Umbilical cord (tissue), 2 donors: ENCODE measurements at places on chromosomes 16 and 17.
A peak's percentile ranks its signal among the peaks of the same experiment; 100 is the strongest.

- no peak for DNase-seq
These were observed 12.0 kb downstream of the IL4R start for GRCh38 chr16:27325736-27326135.

- DNase-seq: peak; percentile 64
These were observed 110.5 kb downstream of the SDK2 start for GRCh38 chr17:73533781-73534180.

DNA sequence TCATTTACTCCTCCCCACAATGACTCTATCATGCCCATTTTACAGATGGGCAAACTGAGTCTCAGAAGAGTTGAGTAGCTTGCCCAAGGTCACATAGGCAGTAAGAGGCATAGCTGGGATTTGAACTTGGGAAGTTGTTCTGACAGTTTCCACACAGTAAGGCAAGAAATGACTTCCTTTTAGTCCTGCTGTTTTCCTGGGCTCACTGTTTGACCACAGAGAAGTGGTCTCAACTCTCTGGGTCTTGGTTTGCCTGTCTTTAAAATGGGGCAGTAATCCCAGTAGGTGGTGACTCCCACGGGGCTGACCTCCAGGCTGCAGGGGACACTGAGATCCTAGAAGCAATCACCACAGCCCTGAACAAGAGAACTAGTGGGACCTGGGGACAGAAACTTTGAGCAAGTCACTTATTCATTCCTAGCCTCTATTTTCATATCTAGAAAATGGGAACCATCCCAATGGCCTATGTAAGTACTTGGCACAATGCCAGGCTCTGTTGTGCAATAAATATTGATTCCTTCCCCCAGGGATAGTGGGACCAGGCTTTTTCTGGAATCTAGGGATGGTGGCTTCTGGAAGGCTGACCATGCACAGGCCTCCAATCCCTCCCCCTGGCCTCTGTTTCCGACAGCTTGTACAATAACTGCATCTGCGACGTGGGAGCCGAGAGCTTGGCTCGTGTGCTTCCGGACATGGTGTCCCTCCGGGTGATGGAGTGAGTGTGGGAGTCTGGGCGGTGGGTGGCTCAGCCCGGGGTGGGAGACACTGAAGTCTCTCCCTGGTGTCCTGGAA is 20.5 kb downstream of the DEXI start:
- DNase-seq: no peak

DNA sequence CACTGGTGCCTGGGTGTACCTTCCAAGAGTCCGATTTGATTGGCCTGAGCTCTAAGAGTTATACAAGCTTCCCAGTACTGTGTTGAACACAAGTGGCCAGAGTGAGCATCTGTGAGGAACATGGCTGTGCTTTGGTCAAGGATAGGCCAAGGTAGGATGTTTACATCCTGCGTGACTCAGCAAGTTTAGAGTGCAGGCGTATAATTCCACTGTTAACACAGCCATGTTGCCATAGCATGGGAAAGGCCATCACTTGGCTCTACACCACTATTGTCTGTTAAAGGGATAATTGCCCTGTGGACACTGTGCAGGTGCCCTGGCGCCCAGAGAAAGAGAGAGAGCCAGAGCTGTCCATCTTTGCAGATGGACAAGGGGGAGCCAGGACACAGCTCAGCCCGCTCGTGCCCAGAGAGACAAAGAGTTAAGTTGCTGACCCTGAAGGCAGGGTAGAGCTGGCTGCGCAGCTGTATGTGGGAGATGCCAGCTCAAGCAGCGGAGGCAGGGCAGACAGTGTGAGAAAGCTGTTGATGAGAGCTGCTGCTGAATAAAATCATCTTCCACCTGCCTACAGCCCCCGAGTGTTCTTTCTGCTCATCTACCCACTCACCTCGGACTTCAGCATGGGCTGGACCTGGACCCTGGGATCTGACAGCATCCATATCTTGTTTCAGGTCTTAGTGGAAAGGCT is 11.7 kb downstream of the CFAP52 start:
- DNase-seq: no peak

- no peak for DNase-seq
These were observed 123.1 kb downstream of the C16orf78 start for GRCh38 chr16:49496656-49497055.

- DNase-seq: no peak
These were observed 11.9 kb downstream of the FSCN2 start for GRCh38 chr17:81539961-81540675.

DNA sequence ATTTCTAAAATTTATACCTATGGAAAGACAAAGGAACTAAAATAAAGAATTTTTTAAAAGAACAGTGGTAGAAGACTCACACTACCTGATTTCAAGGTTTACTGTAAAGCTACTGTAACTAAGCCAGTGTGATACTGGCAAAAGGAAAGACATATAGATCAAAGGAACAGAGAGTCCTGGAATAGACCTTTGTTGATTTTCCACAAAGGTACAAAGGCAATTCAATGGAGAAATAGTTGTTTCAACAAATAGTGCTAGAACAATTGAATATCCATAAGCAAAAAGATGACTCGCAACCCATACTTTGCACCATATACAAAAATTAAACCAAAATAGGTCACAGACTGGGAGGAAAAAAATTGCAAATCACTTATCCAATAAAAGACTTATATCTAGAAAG is 36.7 kb downstream of the MYH10 start:
- no peak for DNase-seq

DNA sequence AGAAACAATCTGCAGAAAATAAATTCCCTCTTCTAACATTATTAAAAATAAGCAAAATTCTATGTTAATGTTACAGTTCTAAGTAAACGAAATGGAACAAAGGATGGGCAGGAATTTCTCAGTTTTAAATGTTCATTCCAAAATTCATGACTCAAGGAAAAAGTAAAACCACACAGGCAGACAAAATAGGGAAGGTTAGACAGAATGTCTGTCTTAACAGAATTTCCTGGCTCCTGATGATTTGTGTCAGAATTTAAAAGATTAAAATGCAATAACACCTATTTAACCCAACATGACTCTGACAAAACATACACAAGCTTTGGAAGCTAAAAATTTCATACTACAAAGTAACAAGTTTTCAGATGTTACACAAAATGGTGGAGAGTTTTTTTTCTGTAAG is 42.8 kb downstream of the SPOP start:
- no peak for DNase-seq

- DNase-seq: no peak
These were observed 22.9 kb downstream of the PIK3R6 start for GRCh38 chr17:8844229-8845218.

- DNase-seq: no peak
These were observed 255.0 kb upstream of the RBFOX1 start for GRCh38 chr16:7077636-7078035.

DNA sequence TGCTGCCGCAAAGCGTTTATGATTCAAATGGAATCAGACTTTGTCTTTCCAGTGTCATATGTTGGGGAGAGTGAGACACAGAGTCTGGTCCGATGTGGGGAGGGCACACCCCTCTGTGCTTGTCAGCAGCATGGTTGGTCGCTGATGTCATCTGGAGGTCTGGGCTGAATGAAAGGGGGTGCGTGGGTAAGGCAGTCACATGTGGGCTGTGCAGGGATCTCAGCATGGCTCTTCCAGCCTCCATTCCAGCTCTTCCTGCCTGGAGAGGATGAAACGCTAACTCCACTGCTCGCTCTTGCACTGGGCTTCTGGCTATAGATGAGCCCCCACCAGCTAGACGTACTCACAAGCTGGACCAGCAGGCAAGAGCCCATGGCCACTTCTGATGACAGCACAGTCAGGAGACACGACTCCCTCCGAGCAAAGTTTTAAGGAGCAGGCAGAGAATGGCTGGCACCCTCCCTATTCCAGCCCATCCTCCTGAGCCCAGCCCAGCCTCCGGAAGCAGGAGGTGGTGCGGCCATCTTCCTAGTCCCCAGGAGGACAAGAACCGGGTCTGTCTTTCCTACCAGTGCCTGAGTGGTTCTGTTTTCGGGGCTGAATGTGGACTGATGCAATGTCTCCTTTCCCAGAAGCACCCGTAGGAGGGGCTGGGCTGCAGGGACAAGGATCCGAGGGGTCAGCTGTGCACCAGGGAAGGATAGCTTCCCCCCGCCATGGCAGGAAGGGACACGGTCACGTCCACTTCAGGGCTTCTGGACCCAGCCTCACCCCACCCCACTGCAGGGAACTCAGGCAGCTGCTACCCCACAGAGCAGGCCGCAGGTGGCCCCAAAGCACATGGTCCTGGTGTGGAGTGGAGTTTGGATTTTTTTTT is 41.5 kb upstream of the CBFA2T3 start:
- DNase-seq: no peak

GRCh38 chr17:3796110-3796821 is 4.7 kb downstream of the ITGAE start:
- no peak for DNase-seq

DNA sequence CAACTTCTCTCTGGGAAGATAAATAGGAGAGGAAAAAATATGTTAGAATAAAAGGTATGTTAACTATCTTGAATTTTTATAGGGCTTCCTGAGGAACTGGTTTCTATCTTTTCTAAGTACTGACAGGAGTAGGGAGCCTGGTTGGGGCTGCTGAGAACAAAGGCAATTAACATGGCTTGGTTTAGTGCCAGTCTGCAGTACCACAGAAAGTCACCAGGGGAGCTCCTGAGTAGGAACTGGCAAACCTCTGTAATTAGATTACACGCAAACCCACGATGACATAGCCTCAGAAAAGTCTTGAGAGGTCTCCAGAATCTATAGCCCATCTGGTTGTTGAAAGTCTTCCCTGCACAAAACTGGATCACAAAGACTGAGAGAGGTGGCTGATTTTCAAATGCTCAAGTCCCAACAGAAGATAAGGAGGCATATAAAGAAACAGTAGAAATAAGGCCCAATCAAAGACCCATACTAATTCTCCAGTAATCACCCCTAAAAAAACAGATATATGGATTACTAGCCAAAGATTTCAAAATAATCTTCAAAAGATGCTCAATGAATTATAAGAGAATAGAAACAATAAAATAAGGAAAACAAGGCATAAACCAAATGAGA is 11.7 kb upstream of the CNTNAP4 start:
- no peak for DNase-seq

GRCh38 chr17:7079581-7080455 is at the start of gene CLEC10A:
Gene CLEC10A, minus strand, starts transcription at chr17:7080251. Its CDS starts 1,439 bp downstream, at chr17:7078812.
- no peak for DNase-seq

- no peak for DNase-seq
These were observed 76.2 kb downstream of the CCT6B start for GRCh38 chr17:34885076-34885475.

DNA sequence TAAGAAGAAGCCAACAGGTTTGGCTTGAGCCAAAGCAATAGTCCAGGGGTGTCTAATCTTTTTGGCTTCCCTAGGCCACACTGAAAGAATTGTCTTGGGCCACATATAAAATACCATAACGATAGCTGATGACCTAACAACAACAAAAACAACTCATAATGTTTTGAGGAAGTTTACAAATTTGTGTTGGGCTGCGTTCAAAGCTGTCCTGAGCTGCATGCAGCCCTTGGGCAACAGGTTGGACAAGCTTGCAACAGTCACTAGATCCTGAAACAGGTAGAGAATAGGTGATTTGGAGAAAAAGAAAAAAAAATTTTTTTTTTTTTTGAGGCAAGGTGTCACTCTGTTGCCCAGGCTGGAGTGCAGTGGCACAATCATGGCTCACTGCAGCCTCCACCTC is 4.5 kb downstream of the CRYBA1 start:
- no peak for DNase-seq

- DNase-seq: peak; percentile 86
These were observed 195.8 kb downstream of the KCNJ2 start for GRCh38 chr17:70365091-70365583.

DNA sequence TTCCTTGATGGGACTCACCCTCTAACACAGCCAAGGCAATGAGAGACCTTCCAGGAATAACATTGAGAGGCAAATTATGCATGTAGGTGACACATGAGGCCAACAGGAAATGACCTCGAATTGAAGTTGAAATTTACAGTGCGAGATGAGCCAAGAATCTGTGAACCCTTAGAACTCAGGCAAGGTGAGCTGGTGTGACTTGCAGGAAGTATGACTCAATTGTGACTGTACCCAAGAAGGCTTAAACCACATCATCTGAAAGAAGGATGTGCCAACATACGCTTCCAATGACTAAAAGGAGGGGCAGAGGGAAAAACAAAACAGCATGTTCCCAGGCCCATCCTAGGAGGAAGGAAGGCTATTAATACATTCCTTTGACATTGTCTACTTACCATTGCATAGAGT is 44.8 kb downstream of the PITPNC1 start:
- no peak for DNase-seq

DNA sequence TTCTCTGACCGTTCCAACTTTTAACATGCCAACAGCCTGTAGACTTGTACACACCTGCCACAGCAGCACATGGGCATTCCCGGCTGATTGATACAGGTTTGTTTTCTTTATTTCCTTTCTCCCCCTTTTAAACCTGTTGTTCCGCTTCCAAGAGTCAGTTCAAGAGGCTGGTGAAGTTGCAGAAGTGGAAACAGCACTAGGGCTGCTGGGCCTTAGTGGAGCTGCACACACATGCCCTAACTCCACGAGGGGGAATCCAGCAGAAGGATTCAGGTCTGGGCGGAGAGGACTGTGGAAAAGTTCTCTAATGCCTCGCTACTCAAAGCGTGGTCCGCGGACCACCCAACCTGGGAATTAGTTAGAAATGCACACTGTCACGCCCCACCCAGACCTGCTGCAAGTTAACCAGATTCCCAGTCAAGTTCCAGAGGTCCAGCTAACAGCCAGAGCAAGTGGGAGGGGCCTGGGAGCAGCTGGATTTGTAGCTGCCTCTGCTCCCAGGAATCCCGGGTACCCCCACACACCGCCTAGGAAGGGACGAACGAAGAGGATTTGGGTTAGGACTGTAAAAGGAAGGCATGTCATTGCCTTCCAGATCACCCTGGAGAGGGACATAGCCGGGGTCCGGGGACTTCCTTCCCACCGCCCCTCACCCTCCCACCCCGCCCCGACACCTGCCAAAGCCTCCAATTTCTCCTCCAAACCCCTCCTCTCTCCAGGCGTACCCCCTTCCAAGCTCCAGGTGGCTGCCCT is 542 bp downstream of the SLC39A11 start:
- DNase-seq: peak; percentile 40

GRCh38 chr16:85380905-85381737 is 232.0 kb upstream of the GSE1 start:
- no peak for DNase-seq

GRCh38 chr16:19085679-19086200 is 18.3 kb downstream of the COQ7 start:
- peak; percentile 35 for DNase-seq

DNA sequence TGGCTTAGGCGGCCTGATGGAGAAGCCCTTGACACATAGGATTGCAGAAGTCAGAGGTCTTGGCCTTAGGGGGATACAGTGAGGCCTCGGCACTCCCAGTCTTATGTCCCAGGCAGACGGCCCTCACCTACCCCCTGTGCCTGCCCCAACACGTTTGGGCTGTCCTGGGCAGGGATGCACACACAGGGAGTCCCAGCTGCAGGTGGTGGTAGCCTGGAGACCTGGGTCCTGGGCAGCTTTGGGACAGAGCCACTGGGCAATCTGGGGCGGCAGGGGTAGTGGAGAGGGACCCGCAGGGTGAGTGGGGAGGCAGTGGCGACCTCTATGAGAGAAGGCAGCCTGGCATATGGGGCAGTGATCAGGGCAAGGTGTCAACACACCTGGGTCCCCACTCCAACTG is 48.3 kb downstream of the SDK2 start:
- DNase-seq: no peak
